ENCODE measurements at places on chromosomes 12 and 14. TPM values are rescaled to one million over a fixed set of nuclear protein-coding genes. Genes with fewer than 3 reads are reported as not detected.

Gene SLC6A13
- 3.9 TPM for total RNA-seq

DNA sequence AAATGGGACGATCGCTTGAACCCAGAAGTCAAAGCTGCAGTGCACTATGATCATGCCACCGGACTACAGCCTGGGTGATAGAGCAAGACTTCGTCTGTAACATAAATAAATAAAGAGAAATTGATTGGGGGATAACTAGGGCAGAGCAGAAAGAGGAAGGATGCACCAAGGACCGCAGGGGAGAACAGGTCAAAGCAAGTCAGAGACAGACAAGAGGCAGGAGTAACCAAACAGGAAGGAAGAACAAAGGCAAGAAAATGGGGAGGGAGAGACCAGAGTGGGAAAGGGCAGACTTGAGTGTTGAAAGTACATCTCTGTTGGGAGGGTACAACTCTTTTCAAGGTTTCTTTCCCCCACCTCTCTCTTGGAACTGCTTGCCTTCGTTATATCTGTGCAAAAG, 50.8 kb upstream of the ELK3 start:
- DNase-seq: no peak

DNA sequence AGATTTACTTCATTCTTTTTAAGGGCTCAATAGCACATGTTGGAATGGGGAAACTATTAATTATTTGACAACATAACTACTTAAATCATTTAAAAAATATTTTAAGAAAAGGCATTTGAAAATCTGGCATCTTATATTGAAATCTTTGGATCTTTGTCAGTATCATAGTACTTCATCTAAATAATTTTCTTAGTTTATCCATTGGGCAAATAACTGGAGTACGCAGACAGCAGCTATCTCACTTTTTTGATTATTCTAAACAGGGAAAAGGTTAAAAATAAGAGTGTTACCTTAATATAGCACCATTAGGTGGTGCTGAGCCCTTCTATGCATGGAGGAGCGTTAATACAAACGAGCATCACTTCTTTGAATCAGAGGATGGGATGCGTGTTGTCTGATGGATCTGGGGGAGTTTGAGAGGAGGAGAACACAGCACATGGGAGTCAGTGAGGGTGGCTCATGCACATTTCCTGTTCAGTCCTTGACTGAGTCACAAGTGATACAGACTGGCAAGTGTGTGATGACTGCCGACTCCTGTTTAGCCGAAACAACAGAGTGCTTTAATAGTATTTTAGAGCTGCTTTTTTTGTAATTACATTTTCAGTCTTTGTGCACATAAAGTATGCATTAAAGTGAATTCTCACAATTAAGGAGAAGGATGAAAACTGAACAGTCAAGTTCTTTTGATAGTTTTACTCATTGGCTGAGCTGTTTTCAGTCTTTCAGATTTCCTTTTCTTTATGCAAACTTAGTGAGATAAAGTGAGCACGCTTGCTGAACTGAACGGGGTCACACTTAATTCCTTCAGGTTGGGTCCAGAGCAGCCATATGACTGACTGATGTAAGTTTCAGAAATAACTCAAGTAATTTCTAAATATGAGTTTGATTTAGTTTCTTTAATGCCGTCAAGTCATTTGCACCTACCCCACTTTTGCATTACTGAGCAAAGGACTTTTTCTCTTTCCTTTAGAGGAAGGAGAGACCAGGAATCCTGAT, 92.7 kb downstream of the DIP2B start:
- DNase-seq: no peak

DNA sequence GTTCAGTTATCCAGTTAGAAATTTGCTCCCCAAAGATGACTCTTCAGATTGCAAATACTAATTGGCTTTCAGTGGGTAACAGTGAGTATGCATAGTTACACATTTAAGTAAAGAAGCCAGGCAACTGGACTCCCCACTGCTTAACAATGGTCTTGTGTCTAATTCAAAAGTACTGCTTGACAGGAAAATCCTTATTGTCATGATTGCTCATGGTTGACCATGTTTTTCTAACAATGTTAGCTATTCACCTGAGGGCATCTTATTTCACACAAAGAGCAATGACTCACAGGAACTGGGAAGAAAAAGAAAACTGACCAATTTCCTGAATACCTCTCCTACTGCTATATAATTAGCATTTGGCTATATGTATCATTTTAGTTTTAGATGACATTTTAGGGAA, 33.7 kb upstream of the ALG10B start:
- DNase-seq: no peak

Gene TAS2R43
- total RNA-seq: not detected

Gene PITPNM2
- 25.9 TPM for total RNA-seq

GRCh38 chr14:36931791-36932190, 240.6 kb downstream of the SLC25A21 start:
- DNase-seq: no peak

GRCh38 chr12:92156704-92157395, 11.2 kb upstream of the BTG1 start:
- DNase-seq: no peak

DNA sequence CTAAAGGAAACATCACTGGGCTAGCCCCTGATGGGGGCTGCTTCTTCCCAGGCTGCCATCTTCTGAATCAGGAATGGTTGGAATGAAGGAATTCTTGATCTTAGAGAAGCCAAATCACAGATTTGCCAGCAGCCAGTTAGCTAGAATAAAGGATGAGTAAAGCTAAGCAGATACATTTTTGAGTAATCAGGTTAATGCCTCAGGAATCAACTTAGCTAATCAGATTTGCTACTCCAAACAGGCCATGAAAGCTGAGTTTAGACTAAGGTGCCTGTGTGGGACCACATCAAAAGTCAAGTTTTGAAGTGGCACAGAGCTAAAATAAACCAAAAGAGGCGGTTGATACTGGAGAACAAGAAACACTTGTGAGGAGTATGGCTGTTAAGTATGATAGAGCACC, 28.8 kb upstream of the LMO3 start:
- no peak for DNase-seq
